ENCODE measurements at places on chromosomes 11 and 22.

- DNase-seq: no peak
Observed at GRCh38 chr11:126466236-126467045, 111.0 kb downstream of the ST3GAL4 start.

- DNase-seq: no peak
Observed at GRCh38 chr11:111535281-111535680, 5.2 kb upstream of the LAYN start.

- DNase-seq: peak; percentile 18
Observed at GRCh38 chr11:2775083-2775625, 75.4 kb upstream of the KCNQ1OT1 start.

GRCh38 chr22:37122598-37123180, 13.2 kb upstream of the TMPRSS6 start:
- DNase-seq: no peak

DNA sequence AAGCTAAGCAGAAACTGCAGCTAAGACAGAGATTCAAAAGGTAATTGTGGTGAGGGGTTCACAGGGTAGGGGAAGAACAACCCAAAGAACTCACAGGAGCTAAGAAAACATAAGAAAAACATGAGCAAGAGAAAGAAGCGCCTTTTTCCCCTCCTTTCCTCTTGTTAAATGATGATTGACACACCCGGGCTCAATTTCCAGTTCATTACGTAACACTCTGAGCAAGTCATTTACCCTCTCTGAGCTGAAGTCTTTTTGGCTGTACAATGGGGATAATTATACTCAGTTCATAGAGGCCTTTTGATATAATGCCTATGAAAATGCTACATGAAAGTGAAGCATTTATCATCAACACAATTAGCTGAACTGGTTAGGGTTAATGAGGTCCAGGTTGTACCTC, 17.2 kb downstream of the LRP4 start:
- DNase-seq: no peak

GRCh38 chr11:38791346-38791961, 2193.4 kb upstream of the RAG2 start:
- DNase-seq: no peak

DNA sequence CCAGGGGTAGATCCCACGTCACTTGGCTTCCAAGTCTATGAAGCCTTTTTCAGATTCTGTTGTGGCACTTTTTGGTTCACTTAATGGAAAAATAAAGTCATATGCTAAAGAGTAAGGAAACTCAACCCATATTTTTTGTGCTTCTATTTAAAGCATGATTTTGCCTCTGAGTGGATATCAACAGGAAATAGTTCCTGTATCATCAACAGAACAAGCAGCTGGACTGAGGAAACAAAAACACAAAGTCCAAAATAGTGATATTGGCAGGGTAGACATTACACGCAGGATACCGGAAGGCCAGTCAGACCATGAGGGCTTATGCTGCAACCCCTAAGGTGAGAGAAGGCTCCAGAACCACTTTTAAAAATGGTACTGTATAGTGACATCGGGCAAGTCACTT, 248.3 kb upstream of the ANO5 start:
- no peak for DNase-seq

- DNase-seq: no peak
Observed at GRCh38 chr11:72725724-72726028, 26.5 kb downstream of the ARAP1 start.

DNA sequence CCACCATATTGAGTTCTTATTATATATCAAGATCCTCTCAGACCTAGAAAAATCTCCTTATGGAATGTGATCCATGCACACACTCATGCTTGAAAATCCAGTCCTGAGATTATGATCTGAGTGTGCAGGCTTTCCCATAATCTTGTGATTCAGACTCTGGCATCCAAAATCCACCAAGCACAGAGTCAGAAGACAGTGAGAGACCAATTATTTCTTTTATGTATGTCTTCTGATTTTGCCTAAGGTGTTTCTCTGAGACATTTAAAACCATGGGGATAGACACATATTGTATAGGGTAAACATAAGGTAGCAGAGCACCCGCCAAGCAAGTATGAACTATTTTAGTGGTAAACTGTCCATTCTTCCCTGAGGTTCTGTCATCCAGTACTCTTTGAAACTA, 52.0 kb upstream of the MMP13 start:
- DNase-seq: no peak

- no peak for DNase-seq
Observed at GRCh38 chr11:59273373-59273841, 60.7 kb upstream of the MPEG1 start.

DNA sequence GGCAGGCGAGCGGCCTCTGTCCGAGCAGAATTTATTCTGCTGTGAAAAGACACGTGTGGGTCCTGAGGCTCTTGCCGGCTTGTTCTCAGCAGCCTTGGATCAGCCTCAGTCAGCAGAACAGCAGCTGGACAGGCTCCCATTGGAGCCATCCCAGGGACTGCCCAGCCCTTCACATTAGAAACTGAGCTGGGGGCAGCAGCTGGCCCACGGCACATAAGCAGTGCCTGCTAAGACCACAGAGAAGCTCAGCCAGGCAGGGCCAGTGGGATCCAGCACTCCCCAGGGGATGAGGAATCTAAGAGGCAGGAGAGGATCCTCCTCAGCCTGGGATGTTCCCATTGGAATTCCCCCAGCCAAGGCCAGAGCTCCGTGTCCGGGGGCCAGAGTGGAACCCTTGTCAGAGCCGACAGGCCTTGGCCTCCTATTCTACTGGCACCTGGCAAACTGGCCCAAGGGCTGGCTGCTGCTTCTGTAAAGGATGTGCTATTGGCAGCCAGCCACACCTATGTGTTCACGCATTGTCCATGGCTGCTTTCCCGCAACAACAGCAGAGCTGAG, 18.2 kb downstream of the RTN4R start:
- DNase-seq: no peak

DNA sequence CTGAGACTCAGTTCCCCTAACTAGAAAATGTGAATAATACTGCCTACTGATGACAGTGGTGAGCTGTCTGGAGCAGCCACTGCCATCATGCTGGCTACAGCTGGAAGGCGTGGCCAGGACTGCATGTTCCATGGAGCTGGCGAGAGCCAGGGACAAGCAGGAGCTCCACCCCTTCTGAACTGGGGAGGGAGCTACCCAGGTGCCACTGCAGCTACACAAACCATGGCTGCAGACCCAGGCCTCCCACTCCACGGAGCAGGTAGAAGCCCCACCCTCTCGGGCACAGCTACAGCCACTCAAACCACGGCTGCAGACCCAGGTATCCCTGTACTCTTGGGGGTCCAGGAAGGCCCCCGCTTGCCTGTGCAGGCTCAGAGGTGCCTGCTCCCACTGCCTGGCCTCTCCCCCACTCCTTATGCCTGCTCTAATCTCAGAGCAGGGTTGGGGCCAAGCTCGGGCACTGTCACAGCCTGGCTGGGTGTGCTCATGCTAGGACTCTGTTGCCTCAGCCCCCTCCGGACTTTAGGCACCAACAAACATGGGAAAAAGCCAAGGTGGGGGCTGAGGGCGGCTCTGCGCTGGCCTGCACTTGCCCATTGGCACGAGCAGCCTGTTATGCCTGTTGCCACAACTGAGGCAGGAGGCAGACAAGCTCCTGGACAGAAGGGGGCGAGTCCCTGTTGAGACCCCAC, 51.7 kb downstream of the RAB30 start:
- peak; percentile 70 for DNase-seq

DNA sequence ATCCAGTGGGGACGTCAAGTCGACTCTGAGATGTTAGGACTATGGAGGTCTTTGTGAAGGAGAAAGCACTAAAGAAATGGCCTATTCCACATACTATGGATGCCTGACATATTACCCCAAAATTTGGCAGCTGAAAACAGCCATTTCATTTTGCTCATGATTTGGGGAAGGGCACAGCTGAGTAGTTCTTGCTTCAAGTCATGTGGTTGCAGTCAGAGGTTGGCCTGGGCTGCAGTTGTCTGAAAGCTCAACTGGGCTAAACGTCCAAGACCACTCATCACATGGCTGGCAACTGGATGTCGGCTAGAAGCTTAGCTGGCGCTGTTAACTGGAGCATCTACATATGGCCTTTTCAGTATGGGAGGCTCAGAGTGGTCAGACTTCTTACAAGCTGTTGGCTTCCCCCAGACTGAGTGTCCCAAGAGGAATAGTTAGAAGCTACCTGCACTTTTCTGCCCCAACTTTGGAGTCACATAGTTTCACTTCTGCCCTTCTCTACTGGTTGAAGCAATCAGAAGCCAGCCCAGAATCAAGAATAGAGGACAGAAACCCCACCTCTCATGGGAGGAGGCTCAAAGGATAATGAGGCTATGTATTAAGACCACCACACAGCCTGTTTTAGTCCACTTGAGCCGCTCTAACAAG, 14.1 kb downstream of the SLC35C1 start:
- no peak for DNase-seq

- no peak for DNase-seq
Observed at GRCh38 chr11:66593303-66593635, 284 bp downstream of the CCS start.

- DNase-seq: peak; percentile 88
Observed at GRCh38 chr11:44774108-44774507, 47.3 kb downstream of the TSPAN18 start.

- no peak for DNase-seq
Observed at GRCh38 chr22:38881464-38881871, 9.5 kb upstream of the CBX6 start.

DNA sequence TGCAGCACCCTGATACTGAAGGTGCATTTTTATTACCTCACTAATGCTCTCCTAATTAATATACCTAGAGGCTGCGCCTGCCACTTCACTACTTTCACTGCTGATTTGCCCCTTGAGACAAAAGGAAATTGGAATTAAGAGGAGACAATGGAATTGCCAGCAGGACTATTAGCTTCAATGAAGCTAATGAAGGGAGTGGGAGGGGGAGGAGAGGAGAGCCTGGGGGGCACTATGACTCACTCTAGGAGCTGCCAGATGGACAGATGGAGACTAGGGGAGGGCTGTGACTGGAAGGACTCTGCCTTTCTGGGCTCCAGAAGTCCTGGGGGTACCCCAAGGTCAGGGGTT, 102.8 kb upstream of the DRD2 start:
- no peak for DNase-seq

- DNase-seq: no peak
Observed at GRCh38 chr11:111531687-111532364, 8.7 kb upstream of the LAYN start.

- no peak for DNase-seq
Observed at GRCh38 chr11:75506827-75507226, 18.9 kb downstream of the GDPD5 start.

DNA sequence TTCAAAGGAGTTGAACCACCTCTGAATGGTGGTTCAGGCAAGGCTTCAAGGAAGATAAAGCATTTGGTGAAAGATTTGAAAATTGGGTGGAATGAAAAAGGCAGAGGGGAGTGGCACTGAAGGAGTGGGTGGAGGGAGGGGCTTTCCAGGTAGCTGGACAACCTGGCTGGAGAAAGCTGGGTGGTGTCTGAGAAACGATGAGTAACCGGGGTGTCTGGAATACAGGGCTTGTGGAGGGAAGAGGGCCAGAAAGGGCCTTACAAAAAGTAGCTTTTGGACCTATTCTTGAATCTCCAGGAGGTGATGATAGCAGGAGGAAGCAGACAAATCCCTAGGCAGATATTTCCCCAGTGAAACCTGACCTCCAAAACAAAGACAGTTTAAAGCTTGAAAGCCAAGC, 99.3 kb downstream of the RASSF10 start:
- no peak for DNase-seq

GRCh38 chr11:67457453-67457852, 2.3 kb downstream of the CABP4 start:
- no peak for DNase-seq

GRCh38 chr11:35304386-35304775, 115.0 kb downstream of the SLC1A2 start:
- DNase-seq: no peak

DNA sequence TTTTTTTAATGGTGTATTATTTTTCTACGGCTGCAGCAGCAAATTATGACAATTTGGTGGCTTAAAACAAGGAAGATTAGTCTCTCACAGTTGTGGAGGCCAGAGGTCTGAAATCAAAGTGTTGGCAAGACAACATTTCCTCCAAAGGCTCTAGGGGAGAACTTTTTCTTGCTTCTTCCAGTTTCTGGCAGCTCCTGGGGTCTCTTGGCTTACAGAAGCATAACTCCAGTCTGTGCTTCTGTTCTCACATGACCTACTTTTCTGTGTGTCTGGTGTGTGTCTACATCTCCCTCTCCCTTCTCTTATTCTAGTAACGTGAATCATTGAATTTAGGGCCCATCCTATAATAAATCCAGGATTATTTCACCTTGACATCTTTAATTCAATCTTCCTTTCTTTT, 551.9 kb upstream of the LUZP2 start:
- no peak for DNase-seq

DNA sequence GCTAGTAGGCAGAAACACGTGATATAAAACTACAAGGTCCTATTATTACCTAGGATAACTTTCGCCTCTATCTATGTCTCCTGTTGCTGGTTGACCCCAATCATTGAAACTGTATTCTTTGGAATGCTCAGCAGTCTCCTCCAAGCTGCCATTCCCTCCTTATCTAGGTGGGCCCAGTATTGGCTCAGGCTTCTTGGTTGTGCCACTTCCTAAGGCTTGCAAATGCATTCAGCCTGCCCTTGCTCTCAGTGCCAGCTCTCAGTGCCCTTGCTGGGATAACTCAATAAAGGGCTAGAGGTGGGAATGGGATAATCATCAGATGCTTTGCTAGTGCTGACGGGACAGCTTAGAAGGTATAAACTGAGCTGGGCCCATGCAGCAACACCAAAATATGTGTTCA, 13.6 kb downstream of the CD44 start:
- no peak for DNase-seq

DNA sequence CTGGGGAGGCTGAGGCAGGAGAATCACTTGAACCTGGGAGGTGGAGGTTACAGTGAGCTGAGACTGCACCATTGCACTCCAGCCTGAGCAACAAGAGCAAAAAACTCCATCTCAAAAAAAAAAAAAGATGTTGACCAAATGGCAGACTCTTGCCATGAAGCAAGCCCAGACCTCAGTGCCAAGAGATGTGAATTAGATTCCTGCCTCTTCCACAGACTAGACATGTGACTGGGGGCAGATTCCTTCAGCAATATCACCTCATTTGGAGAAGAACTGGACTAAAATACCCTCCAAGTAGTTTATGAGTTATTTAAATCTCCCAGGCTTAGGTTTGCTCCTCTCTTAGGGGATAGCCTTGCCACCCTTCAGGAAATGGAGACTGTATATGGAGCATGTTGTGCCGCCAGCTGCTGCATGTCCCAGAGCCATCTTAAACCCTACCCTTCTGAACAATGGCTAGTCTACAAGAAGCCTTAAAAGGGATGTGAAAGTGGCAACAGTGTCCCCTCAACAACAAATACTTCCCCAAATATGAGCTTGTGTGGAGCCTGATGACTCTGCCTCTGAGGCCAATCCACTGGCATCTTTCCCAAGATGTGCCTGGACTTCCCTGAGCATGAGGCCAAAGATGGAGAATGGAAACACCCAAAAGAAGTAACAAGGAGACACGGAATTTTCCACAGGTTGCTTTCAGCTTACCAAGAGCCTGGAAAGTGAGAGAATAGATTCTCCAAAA, 763 bp upstream of the MS4A7 start:
- DNase-seq: peak; percentile 83

- no peak for DNase-seq
Observed at GRCh38 chr11:7605186-7605943, 67.9 kb downstream of the CYB5R2 start.

All from Right ventricle myocardium inferior (tissue), 1 donor.